ENCODE measurements at places on chromosomes 5 and 9.

DNA sequence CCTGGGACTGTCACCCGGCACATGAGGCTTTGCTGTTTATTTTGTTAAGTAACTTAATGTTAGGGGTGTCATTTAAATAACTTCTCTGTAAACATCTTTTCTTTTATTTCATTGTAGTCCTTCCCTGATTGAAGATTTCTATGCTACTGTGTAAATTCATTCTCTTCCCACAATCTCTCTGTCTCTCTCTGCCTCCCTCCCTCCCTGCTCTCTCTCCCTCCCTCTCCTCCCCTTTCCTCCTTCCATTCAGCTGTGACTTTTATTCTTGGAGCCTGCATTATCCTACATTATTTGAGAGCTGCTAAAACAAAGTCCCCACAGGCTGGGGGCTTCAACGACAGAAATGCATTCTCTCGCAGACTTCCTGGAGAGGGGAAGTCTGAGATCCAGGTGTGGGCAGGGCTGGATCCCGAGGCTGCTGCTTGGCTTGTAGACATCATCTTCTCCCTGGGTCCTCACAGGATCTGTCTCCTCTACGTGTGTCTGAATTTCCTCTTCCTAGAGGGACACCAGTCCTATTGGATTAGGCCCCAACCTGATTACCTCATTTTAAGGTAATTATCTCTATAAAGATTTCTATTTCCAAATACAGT lies 18.4 kb downstream of the UBE2QL1 start:
- no peak for DNase-seq

GRCh38 chr5:20678814-20679298 lies 690.9 kb upstream of the CDH18 start:
- no peak for DNase-seq

DNA sequence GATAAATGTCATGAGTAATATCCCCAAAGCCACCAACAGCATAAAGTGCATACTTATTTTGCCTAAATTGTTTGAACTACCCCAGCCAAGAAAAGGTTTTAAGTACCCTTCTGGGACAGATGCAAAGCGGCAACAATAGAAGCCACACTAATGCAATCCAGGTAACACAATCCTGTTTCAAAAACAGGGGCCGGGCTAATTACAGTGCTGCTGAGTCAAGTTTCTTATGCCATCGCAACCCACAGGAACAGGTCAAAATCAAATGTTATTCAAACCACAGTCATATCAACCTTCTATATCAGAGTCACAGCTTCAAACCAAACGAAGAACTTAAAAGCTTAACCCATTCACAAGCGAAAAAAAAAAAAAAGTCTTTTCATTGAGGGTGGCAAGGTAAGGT lies 28.3 kb downstream of the EBF1 start:
- no peak for DNase-seq

DNA sequence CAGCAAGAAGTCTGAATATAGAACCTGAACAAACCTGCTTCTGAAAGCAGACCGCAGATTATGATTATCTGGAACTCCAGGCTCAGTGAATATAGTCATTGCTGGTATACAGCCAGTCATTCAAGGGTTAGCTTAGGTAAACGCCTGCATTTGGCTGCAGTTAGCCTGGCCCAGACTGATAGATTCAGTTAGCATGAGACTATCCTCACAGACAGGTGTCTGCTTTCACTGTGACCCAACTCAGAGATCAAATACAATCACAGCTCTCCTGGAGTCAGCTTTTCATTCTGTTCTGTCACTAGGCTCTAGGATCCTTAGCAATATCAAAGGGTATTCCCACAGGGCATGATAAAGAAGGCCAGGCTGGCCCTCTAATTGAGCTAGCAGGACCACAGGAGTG lies 138.6 kb upstream of the PLCXD3 start:
- DNase-seq = no peak

- DNase-seq = no peak
Measured at GRCh38 chr9:124256517-124257069, 1.2 kb upstream of the NEK6 start.

GRCh38 chr9:108245331-108245730 lies 610.5 kb downstream of the ACTL7B start:
- DNase-seq = no peak

DNA sequence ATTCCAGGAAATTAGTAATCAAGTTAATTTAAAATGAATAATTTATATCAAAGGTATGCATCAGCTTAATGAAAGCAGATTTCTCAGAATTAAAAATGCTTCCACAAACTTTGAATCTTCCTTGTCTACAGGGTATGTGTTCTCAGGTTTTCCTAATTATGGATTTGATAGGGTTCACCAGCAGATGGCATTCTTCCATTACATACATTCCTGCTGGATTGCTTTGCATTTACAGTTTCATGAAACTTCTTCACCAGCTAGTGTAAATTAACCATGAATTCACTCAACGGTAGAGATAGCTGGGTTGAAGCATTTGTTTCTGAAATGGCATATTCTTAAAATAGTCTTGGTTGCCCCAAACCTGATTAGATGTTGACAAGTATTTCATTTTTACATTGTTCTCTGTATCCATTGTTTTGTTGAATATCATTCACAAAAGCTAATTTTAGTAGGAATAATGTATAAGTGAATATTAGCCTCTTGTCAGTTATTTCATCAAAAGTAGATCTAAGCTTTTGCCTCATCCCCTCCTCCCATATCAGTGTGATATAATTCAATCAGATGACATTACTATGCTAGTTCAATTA lies 68.7 kb upstream of the WDR41 start:
- peak; percentile 21 for DNase-seq

DNA sequence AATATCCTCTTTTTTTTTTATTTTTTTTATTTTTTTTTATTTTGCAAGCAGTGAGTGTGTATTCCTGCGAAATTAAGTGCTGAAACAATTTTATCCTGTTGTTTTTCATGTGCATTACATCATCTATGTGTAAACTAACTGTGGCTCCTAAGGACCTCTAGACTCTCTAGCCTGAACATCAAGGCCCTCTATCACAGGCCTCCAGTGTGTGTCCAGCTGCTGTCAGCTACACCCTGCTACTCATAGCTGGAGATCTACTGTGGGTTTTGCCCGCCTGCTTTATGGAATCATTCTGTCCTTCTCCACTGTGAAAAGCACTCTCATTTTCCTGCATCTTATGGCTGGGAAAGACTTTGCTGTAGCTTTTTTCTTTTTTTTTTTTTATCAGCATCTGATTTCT lies 157.8 kb downstream of the KCTD16 start:
- no peak for DNase-seq

DNA sequence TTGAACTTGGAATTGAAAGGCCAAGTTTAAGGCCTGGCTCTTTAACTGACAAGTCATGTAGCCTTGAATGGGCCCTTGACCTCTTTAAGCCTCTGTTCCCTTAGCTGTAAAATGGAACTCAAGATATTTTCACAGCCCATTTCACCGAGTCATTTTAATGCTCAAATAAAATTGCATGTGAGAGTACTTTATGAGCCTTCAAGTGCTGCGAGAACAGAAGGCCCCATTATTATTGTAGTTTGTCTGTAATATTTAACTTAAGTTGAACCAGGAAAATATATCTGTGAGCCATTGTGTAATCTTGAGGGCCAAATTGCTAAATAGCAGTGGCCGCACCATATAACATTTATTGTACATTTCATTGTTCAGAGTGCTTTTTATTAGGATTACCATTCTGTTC lies 249.9 kb downstream of the NTRK2 start:
- no peak for DNase-seq

- no peak for DNase-seq
Measured at GRCh38 chr9:120336753-120337090, 243.2 kb downstream of the CDK5RAP2 start.

GRCh38 chr5:68648944-68649857 lies 433.6 kb downstream of the PIK3R1 start:
- DNase-seq = no peak

- DNase-seq = no peak
Measured at GRCh38 chr9:85425153-85425611, 316.6 kb downstream of the AGTPBP1 start.

GRCh38 chr5:32522429-32523143 lies 62.8 kb upstream of the SUB1 start:
- peak; percentile 53 for DNase-seq

DNA sequence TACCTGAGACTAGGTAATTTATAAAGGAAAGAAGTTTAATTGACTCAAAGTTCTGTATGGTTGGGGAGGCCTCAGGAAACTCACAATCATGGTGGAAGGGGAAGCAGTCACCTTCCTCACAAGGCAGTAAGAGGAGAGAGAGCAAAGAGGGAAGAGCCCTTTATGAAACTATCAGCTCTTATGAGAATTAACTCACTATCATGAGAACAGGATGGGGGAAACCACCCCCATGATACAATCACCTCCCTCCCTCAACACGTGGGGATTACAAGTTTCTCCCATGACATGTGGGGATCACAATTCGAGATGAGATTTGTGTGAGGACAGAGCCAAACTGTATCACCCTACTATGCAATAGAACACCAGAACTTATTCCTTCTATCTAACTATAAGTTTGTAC lies 27.9 kb downstream of the CD274 start:
- no peak for DNase-seq

DNA sequence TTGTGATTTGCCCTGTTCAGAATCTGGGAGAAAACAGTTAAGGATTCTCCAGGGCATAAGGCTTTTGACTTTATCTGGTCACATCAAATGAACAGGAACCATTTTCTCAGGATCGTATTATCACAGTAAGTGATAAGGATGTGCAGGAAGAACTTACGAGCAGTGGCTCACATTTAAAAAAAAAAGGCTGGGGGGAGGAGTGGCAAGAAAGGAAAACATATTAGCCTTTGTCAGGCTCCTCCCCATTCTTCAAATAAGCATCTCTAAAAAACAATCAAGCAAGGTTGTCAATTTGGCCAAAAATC lies 234.3 kb upstream of the TMEM161B start:
- no peak for DNase-seq

DNA sequence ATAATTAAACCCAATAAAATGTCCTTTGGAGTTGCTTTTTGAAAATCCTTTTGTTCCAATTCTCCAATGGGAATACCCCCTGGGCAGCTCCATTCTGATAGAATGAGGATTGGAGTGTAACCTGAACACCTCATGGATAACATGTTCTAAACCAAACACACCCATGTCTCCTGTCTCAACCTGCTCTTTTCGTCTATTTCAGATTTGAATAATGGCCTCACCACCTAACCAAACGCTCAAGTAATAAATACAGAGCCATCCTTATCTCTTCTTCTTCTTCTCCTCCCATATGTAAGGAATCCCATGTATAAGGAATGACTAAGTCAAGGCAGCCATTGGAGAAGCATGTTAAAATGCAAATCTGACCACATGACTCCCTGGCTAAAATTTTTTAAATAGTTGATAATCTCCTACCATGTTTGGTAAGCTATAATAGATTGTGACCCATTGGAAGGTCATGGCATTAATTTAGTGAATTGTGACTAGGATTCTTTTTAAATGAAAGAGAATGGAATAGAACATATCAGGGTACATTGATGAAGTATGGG lies 26.0 kb downstream of the ELL2 start:
- DNase-seq = no peak

DNA sequence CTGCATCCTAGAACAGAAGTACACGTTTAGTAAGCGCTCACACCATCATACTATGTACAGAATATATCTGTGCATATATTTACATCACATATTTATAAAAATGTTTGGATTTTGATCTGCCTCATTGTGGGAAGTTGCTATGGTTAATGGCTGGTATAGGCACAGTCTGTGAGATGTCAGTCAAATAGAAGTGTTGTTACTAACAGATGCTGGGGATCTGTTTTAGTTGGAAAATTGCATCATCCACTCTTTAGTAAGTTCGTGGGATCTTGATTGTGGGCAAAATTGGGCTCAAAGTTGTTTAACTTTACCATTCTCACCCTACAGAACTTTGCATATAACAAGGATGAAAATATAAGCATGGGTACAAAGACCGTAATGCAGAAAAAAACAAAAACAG lies 76.4 kb upstream of the DPYSL3 start:
- DNase-seq = no peak

- no peak for DNase-seq
Measured at GRCh38 chr5:115770466-115770865, 46.0 kb downstream of the CDO1 start.

DNA sequence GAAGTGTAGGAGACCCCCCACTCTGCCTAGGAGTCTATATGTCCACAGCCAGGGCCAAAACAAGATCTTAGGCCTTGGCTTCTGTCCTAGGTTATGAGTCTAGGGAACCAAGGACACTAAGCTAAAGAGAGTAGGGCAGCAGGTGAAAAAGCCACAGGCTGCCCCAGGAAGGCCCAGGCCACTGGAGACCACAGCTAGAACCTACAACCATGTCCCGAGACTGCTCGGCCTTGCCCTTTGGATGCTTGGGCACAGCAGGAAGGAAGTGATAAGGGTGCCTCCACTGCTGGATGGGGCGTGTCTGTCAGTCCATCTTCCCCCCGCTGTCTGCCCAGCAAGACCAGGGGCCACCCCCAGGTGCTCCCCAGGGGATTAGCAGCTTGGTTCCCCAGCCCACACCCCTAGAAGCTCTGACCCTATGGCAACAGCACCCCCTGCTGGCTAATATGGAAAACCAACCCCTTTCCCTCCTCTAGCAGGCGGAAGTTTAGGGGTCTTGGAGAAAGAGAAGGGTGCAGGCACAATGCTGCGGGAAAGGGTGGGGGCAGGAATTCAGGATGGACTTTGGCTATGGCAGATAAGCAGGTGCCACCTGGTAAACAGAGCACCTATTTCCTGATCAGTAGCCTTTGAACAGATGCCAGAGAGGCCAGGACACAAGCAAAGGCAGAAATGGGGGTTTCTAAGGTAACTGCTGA lies 10.5 kb upstream of the IRF1 start:
- no peak for DNase-seq

GRCh38 chr9:137688261-137688660 lies 69.5 kb downstream of the EHMT1 start:
- DNase-seq = no peak

GRCh38 chr5:61563401-61563800 lies 231.3 kb downstream of the ZSWIM6 start:
- no peak for DNase-seq

GRCh38 chr5:75140277-75140676 lies 87.9 kb upstream of the GCNT4 start:
- DNase-seq = no peak

- DNase-seq = no peak
Measured at GRCh38 chr5:107997338-107997980, 326.7 kb upstream of the EFNA5 start.

DNA sequence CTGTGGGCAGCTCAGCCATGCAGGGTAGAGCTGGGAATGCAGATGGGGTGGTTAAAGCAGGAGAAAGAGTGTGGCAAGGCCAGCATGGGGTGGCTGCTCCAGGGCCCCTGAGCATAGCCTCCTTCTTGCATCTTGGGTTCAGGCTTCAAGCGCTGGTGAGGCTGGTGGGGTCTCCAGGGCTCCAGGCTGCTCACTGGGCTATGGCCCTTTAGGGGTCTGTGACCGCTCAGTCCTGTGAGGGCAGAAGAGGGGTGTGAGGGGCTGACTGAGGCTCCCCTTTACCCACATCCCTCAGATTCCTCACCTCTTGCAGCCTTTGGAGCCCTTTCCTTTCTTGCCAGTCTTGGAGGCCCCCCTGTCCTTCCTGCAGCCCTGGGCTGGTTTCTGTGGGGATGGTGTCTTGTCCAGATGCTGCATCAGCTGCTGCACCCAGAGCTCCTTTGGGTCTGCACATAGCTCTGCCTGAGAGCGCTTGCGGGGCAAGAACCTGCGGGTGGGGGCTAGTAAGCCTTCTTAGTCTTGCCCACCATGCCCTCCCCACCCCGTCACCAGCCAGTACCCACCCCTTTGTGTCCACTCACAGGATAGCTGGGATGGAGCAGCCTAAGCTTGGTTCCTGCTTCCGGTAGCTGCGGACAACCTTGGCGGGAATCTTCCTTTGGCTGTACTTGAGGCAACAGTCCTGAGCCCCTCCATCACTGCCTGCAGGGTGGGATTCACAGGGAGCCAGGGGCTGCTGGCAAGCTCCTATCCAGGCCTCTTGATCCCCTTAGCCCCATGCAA lies 549 bp downstream of the CCL21 start:
- no peak for DNase-seq
